ENCODE measurements at places on chromosomes 7 and 10. TPM values are rescaled to one million over a fixed set of nuclear protein-coding genes. Genes with fewer than 3 reads are reported as not detected.

DNA sequence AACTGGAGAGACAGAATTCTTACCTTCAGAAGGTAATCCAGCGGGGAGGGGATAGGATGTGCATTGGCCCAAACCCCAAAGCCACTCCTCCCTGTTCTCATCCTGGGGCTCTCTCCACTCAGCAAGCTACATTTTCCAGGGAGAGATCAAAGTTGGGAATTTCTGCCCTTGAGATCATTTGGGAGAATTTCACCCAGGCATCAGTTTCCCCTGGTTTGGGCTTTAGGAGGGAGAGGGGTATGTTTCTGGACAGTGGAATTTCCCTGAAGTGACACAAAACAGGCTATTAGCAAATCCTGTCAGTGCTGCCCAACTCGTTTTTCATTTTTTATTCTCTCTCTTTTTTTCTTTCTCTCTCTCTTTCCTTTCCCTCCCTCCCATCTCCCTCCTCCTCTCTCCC is 35.7 kb downstream of the CYP17A1 start:
- no peak for DNase-seq

DNA sequence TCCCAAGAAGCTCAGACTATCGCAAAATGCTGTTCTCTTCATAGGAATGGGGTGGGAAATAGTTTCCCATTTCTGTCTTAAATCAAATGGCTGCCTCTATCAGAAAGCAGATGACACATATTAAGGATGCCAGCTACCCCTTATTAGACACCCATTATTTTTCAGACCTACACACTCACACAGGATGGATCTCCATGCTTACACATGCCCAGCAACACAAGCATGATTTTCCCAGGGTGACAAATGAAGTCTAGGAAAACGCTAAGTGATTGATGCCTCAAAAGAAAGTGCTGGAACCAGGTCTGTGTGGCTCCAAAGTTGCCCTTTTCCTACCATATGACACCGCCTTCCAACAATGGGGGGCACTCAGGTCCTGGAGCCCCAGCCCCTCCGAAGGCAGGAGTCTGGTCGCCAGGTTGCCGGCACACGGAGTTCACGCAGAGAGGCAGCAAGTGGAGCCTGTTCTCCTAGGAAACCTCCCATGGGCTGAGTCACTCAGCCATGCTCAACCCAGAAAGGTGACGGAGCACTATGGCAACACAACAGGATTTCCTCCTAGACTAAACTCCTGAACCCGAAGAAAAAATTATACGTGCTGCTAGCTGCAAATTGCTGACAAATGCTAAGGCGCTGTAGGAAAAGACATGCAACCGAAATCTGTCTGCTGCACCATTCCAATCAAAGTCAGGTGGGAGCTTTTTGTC is 19.8 kb downstream of the VOPP1 start:
- DNase-seq = no peak

DNA sequence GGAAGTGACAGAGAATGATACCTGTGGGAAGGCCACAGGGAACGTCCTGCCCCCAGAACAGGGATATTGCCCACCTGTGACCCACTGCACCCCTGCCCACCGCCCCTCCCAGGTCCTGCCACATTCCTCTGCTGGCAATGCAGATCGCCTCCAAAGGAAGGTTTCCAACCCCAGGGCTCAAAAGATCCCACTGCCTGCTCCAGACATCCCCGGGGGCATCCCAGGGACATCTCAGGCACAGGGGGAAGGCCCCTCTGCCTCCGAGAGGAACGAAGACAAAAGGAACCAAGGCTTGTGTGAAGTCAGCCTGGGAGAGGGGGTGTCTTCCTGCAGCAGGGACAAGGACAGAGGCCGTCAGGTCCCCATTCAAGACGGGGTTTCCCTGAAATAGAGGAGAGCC is 28.5 kb downstream of the NUDT1 start:
- DNase-seq = no peak

GLUD1 gene
- total RNA-seq = 125 TPM

DNA sequence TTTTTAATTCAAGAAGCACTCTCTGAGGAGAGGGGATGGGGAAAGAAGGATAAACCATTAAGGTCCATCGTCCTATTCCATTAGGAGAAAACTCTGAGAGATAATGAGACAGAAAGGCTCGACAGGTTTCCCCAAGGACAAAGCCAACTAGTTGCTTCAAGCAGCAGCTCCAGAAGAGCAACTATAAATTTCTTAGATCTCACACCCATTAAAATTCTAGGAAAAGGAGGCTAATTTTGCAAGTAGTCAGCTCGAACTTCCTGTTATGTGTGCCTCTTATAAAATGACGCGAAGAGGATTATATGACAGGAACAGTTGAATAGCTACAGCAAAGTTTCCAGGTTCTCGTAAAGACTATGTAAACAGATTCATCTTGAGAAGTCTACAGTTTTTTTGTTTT is 52.0 kb upstream of the ST8SIA6 start:
- DNase-seq = no peak

DNA sequence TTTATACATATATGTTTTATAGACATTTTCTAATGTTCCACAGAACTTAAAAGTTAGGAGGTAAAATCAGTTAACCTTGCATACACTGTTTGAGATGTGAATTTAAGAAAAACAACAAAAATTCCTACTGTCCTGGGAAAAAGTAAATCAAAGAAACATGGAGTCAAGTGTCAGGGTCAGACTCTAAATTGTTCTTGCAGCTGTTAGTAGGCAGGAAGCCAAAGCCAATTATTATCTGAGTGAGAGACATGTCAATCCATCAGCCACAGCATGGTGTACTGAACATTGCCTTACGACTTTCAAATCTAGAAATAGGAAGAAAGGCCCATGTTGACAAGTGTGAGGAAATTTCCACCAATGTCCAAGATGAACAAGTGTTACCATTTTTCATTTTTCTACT is 461.2 kb upstream of the MBL2 start:
- DNase-seq = no peak

GRCh38 chr10:98295907-98296306 is 27.9 kb upstream of the LOXL4 start:
- DNase-seq = no peak

- no peak for DNase-seq
These were observed 2.5 kb upstream of the GPR146 start for GRCh38 chr7:1041551-1042491.

DNA sequence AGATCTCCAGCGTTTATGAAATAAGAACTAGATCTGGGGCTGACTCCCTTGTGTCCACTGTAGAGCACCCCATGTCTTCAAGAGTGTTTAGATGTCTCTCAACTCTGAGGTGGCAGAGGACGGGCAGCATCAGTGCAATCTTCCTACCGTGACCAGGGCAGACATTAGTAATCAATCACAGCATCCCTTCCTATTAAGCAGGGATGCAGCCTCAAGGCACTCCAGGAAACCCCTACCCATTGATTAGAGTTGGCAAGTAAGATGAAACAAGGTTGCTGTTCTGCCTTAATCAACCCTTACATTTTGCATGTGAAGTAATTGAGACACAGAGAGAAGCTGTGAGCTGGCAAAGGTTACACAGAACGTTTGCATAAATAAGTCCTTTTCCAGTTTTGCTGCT is 283.7 kb upstream of the ZMIZ1 start:
- DNase-seq = no peak

- no peak for DNase-seq
These were observed 103.6 kb downstream of the CACNA2D1 start for GRCh38 chr7:82339958-82340357.

DNA sequence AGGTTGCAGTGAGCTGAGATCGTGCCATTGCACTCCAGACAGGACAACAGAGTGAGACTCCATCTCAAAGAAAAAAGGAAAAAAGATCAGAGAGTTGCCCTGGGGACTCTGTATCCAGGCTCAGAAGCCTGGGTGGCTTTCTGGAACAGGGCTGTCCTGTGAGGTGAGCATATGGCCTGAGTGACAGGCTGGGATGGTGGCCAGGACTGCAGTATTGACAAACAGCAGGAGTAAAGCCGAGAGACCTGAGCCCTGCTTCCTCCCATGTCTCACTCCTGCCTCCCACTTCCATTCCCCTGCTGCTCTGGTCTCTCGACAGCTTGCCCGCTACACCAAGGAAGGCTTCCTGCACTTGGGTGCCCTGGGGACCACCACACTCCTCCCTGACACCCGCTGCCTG is 578.5 kb downstream of the GALNT17 start:
- DNase-seq = no peak

DNA sequence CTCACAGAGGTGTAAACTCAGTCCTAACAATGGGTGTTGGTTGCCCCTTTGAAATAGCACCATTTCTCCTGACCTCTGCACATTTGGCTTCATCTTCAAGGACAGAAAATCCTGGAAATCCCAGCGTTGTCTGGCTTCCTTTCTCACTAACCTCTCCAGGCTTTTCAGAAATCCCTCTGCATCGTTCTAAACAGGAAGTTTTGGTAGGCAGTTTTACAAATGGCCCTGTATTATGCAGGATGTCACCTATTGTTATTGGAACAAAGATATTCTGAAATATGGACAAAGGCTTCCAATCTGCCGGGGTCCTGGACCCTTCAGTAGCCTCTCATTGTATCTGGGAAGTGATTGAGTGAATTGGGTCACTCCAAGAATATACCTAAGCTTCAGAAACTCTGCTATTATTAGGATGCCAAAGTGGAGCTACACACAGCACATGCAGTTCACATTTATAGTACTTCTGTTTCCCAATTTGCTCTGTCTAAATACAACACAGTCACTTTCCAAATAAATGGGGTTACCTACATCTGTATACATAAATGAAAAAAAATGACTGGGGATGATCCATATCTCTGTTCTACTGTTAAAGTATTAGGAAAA is 134.8 kb upstream of the KLF6 start:
- DNase-seq = no peak

CDCA7L gene
- 33.6 TPM for total RNA-seq

DNA sequence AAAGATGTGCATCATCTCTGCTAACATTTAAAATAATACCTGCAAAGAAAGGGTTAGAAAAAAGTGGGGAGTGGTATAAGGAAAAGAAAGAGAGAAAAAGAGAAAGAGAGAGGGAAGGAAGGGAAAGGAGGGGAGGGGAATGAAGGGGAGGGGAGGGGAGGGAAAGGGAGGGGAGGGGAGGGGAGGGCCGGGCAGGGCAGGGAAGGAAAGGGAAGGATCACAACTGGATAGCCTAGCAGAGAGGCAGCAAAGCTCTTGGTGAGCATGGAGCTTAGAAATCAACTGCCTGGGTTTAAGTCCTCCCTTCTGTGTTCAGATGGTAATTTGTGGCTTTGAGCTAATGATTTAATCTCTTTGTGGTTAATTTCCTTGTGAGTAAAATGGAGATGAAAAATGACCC is 5.4 kb upstream of the FAM237B start:
- no peak for DNase-seq

Measured in heart left ventricle (tissue), 16 donors.